Stimulated activated CD8-positive, alpha-beta memory T cell treated with anti-CD3 and anti-CD28 coated beads, Interleukin-2, amount 100 ng/mL, for 1 hour (primary cell): ENCODE measurements at places on chromosomes 3 and 15.

- DNase-seq, result no peak
Measured at GRCh38 chr3:64915778-64916177, 228.0 kb upstream of the ADAMTS9 start.

GRCh38 chr15:85354461-85354860, 25.9 kb upstream of the AKAP13 start:
- DNase-seq, result no peak

- no peak for DNase-seq
Measured at GRCh38 chr3:11692532-11692813, 48.8 kb upstream of the VGLL4 start.

DNA sequence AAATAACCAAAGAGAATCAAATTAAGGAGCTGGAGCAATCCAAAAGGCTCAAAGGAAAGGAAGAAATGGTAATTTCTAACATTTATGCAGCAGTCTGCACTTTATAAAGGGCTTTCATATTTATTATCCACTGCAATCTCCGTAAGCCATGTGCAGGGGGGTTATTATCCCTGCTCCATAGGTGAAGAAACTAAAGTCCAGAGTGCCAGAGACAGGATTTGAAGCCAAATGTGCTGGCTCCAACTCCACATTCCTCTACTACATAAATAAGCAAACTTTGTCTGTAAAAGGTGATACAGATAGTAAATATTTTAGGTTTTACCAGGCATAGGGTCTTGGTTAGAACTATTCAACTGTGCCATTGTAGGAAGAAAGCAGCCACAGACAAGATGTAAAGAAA, 221.4 kb downstream of the MINAR1 start:
- DNase-seq, result no peak

- DNase-seq, result no peak
Measured at GRCh38 chr3:123036352-123037014, 8.9 kb upstream of the SEMA5B start.

DNA sequence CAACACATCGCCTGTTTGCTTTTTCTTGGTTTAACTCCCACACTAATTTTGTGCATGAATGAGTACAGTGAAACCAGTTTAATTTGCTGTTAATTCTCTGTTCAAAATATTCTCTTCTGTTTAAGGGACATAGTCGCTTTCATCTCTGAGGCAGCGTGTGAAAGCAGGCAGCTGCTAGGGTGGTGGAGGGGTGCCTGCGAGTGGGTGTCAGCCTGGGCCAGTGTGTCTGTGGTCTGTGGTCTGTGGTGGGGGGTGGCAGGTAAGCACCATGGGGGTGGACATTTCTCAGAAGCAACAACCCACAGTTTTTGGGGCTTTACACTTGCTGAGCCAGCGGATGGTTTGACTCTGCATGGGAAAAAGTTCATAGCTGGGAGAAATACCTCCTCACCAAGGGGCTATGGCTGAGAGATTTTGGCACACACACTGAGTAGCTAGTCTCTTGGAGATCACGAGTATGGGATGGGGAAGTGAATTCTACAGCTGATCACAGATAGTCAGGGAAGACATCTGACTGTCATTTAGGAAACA, 109.2 kb downstream of the EPHB1 start:
- no peak for DNase-seq

DNA sequence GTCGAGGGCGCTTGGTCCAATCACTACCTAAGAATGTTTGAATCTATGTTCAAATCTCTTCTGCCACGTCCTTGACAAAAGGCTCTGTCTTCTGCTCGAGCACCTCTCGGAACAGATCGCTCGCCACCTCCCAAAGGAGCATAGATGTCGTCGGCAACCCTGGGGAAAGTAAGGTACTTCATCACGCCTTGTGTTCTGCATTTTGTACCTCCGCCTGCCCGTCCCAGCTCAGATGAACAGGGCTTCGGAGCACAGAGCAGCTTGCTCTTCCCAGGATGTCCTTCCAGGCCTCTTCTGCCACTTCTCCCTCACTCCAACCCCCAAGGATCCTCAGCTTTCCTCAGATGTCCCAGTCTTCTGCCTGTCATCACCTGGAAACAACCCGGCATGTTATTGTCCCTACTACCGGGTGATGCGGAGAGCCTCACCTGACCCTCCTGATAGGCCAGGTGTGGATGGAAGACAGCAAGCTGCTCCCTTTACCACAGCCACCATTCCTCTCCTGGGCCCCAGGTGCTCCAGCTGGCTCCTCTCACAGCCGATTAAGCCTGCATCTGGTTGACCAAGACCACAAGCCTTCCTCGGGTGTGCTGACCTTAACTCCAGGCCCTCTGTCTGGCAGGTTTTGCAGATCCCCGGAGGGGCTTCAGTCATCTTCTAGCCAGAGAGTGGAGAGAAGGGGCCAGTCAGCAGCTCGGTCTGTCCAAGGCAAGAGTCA, 270.5 kb downstream of the FAM43A start:
- DNase-seq, result no peak

DNA sequence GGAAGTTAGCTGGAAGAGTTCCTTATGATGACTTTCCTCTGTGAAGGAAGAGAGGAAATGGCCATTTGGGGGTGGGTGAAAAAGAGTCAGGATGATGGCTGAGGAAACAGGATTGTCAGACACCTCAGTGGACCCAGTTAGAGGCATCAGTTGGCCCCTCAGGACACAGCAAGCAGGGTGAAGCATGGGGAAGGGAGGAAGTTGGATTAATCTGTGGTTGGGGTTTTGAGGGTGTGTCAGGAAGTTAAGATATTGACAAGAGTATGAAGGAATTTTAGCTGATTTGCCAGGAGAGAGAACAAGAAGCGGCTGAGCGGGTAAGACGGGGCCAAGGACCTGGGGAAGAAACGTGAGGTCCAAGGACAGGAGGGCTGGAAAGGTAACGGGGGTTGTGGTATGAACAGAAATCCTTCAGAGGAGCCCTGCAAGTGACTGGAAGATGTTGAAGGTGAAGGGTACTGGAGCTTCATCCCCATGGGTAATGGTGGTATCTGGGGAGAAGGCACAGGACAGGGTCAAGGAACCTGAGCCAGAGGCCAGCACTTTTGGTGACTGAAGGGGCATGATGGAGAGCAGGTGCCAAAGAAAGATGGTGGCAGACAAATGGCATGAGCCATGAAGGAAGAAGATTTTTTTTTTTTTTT, 2.7 kb downstream of the UQCC5 start:
- no peak for DNase-seq

- DNase-seq, result no peak
Measured at GRCh38 chr3:152321955-152322377, 53.2 kb downstream of the MBNL1 start.

GRCh38 chr3:3127432-3128010, 781 bp downstream of the TRNT1 start:
- no peak for DNase-seq
